Sciatic nerve (tissue), 2 donors: ENCODE measurements at places on chromosomes 16 and 17.

- no peak for DNase-seq
Observed at GRCh38 chr16:87358250-87358649, 25.3 kb downstream of the FBXO31 start.

GRCh38 chr17:79695293-79695790 is 35.4 kb upstream of the ENPP7 start:
- DNase-seq, result no peak

DNA sequence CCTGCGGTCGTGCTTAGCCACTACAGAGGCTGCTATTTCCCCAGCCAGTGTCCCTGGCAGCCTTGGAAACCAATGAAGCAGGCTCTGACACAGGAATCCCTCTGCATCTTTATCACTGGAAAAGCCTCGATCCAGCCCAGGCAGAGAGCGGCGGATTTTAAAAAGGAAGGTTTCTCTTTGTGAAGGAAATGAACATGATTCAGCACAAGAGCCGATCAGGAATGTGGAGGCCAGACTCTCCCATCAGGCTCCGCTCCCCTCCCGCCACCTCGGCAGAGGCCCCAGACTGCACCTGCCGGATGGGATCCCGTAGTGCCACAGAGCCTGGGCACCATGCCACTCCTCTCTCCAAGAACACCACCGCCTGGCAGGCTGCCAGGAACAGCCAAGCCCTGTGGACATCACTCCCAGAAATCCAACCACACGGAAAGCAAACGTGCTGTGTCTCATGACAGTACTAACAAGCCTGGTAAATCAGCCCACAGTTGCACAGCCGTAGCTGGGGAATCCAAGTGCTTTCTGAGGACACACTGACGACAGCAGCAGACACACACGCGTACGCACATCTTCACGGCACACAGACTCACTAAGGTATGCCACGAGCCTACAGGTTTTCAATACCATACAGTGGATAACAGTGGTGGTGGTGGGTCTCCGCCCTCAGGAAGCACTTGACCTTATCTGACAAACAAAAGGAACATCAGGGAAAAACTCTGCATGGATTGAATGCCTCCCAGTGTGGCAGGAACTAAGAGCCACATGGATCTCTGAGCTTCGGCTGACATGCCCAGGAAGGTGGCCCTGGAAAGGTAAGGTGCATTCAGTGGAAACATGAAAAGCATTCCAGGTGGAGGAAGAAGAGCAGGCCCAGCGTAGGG is 5.4 kb downstream of the LRRC75A start:
- DNase-seq, result peak; percentile 78

DNA sequence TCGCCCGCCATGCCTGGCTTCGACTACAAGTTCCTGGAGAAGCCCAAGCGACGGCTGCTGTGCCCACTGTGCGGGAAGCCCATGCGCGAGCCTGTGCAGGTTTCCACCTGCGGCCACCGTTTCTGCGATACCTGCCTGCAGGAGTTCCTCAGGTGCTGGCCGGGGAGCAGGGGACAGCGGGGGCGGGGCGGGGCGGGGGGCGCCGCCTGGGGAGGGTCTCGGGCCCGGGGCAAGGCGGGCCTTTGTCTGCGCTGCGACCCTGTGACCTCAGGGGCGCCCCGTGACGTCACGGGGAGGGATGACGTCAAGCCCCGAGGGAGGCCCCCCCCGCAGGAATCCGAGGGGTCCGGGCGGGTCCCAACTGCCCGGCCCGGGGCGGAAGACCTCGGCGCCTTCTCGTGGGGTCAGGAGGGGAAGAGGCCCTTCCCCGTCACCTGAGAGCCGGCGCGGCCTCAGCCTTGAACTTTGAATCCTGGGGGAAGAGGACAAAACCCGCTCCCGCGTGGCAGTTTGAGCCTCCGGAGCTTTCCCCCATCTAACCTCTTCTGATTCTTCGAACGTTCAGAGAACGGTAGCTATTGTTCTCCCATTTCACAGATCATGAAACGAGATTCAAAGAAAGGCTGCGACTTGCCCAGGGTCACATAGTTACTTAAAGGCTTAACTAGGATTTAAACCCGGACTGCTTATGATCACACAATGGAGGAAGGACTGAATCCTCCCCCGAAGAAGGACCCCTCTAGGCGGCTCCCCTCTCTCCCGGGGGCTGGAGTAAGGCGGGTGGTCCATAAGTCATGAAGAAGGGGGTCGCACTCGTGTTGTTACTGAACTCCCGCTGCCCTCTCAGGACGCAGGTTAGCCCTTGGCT is 527 bp downstream of the TRAF4 start:
- DNase-seq, result peak; percentile 83

GRCh38 chr16:65281586-65281985 is 159.7 kb upstream of the CDH11 start:
- no peak for DNase-seq

GRCh38 chr16:72975809-72976437 is 72.0 kb downstream of the ZFHX3 start:
- DNase-seq, result no peak

DNA sequence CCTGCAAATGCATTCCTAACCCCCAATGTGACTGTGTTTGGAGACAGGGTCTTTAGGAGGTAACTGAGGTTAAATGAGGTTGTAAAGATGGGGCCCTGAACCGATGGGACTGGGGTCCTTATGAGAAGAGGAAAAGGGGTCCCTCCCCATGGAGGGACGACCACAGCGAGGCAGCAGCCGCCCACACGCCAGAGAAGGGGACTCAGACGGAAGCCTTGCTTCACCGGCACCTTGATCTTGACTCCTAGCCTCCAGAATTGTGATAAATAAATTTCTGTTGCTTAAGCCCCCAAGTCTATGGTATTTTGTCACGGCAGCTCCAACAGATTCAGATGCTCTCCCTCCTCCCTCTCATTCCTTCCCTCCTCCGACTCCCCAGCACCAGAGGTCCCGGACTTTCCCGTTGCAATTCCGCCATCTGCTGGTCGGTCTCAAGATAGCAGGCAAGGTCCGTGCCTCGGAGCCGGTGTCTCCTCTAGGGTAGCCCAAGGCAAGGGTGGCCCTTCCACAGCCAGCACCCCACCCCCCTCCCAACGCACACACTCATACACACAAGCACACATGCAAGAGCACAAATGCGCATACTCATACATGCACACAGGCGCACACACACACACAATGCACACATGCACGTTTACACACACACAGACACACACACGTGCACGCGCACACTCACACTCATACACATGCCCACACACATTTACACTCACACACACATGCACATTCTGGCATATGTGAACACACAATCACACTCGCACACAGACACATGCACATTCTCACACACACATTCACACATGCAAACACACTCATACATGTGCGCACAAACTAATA is 23.1 kb upstream of the C16orf78 start:
- peak; percentile 73 for DNase-seq

DNA sequence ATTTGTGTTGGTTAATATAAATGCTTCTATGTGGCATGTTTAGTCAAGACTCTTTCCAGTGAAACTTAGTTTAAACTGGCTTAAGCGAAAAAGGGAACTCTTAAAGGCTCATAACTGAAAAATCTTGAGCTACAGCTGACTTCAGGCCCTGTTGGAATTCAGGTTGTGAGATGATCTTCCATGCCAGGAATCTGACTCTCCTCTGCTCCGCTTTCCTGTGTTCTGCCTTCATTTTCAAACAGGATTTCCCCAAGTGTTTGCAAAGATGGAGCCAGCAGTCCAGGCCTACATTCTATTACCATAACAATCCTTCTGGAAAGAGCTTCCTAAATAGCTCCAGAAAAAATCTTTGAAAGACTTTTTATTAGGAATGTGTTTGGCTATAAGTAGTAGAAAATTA is 134.9 kb downstream of the NLK start:
- no peak for DNase-seq

DNA sequence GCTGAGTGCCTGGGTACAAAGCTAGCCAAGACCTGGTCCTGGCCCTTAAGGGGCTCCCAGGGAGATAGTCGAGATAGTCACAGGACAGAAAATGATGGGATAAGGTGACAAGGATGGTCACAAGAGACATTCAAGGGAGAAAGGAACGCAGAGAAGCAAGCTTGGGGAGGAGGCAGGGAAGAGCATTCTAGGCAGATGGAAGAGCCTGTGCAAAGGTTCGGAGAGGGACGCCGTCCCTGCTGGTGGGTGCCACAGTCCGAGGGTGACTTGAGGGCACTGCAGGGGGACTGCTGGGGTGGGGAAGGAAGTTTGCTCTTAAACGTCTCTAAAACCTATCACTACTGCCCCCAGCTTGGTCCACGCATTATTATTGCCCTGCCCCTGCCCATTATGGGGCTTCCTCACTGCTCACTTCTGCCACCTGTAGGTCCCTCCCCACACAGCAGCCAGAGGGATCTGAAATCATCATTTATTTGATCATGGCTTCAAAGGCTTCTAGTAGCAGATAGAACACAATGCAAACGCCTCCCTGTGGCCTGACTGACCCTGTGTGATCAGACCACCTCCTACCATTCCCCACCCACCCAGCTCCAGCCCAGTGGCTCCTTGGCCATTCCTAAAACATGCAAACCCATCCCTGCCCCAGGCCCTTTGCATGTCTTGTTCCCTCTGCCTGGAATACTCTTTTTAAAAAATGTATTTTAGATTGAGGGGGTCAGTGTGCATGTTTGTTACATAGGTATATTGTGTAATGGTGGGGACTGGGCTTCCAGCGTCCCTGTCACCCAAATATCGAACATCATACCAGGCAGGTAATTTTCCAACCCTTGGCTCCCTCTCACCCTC is 60.3 kb downstream of the RMI2 start:
- DNase-seq, result no peak

- DNase-seq, result no peak
Observed at GRCh38 chr17:39867084-39867879, 720 bp upstream of the ZPBP2 start.
